Lung (tissue), 17 donors: ENCODE measurements at places on chromosomes 5 and 9. TPM values are rescaled to one million over a fixed set of nuclear protein-coding genes. Genes with fewer than 3 reads are reported as not detected.

GRCh38 chr5:141634720-141635119, 1.9 kb downstream of the HDAC3 start:
- no peak for DNase-seq

DNA sequence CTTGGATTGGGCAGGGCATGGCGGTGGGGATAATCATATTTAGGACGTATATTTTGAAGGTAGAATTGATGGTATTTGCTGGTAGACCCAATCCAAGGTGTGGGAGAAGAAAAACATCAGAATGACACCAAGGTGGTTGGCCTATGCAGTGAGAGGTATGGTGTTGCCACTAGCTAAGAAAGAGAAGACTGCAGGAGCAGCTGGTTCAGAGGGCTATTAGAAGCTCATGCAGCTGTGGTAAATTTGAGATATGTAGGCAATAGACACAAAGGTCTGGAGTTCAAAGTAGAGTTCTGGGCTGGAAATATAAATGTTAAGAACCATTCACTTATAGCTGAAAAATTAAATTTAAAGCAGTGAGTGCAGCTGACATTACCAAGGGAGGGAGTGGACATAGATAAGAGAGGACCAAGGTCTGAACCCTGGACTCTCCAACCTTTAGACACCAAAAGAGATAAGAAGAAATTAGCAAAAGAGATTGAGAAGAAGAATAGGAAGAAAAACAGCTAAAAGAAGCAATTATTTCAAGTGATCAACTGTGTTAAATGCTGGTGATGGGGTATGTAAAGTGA, 74.7 kb upstream of the FAM169A start:
- DNase-seq: no peak

DNA sequence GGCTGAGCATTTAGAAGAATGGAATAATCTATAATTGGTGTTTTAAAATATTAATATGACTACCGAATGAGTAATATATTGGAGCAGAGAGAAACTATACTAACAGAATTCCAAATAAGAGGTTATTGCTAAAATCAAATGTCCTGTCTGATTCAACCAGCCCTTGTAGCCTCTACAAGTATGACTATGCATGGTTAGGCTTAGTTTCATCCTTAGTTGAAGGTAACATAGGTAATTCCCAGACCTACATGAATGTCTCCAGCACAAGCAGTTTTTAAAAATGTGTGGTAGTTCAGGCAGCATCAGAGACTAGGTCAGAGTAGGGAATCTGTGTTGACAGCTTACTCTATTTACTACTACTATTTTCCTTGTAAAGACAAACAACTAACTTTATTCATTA, 51.7 kb upstream of the SLC27A6 start:
- no peak for DNase-seq

GRCh38 chr5:97142521-97143254, at the start of gene LIX1:
Gene LIX1 (minus strand): TSS chr5:97142611. CDS start chr5:97142576, 35 bp downstream.
- peak; percentile 78 for DNase-seq

- peak; percentile 82 for DNase-seq
These were observed 11.0 kb downstream of the SPINK14 start for GRCh38 chr5:148179234-148179824.

BSPRY gene
- total RNA-seq: 8.8 TPM

TSLP gene
- total RNA-seq: 0.60 TPM

GRCh38 chr5:92460505-92460904, 1077.4 kb upstream of the ARRDC3 start:
- DNase-seq: no peak

NXNL2 gene
- 0.91 TPM for total RNA-seq

DNA sequence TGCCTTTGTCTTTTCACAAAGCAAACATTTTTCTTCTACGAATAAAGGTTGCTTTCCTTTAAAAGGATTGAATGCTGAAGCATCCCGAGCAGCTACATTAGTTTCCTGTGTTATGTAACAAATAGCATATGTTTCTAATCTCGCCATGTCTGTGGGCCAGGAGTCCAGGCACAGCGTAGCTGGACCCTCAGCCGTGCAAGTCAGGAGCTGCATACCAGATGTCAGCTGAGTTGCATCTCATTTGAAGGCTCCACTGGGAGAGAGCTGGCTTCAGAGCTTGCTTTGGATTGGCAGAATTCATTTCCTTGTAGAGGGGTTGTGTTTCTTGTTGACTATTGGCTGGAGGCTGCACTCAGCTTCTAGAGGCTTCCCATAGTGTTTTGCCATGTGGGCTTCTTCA, 16.0 kb upstream of the GOLPH3 start:
- peak; percentile 53 for DNase-seq

GRCh38 chr5:78588507-78588906, 60.1 kb downstream of the LHFPL2 start:
- no peak for DNase-seq

GRCh38 chr5:166602271-166602670, 1689.2 kb upstream of the WWC1 start:
- no peak for DNase-seq
